Ovary (tissue), 10 donors: ENCODE measurements at places on chromosomes 4 and X.

GRCh38 chr4:109278594-109279031 is 23.8 kb downstream of the COL25A1 start:
- DNase-seq = no peak

DNA sequence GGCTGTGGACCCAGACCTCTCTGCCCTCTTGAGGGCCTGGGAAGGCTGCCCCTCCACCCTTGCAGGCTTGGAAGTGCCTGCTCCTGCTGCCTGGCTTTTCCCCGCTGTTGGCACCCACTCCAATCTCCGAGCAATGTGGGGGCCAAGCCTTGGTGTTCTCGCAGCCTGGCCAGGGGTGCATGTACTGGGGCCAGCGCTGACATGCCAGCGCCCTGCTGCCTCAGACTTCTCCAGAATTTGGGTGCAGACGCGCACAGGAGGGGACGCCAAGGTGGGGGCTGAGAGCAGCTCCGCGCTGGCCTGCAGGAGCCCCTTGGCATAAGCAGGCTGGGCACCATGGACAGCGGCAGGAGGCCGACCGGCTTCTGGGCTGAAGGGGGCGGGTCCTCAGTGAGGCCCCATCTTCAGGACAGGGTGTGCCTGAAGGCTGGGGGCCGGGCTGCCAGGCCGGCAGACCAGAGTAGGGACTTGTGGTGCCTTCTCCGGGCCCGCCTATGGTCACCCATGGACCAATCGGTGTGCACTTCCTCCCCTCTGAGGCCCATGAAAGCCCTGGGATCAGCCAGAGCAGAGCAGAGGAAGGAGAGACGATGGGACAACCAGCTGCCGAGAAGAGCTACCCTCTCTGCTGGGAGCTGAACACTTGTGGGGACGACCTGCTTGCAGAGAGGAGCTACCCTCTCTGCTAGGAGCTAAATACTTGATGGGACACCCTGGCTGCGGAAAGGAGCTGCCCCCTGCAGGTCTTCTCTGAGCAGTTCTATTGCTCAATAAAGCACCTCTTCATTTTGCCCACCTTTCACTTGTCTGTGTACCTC is 118.3 kb downstream of the DNAAF6 start:
- peak; percentile 60 for DNase-seq

DNA sequence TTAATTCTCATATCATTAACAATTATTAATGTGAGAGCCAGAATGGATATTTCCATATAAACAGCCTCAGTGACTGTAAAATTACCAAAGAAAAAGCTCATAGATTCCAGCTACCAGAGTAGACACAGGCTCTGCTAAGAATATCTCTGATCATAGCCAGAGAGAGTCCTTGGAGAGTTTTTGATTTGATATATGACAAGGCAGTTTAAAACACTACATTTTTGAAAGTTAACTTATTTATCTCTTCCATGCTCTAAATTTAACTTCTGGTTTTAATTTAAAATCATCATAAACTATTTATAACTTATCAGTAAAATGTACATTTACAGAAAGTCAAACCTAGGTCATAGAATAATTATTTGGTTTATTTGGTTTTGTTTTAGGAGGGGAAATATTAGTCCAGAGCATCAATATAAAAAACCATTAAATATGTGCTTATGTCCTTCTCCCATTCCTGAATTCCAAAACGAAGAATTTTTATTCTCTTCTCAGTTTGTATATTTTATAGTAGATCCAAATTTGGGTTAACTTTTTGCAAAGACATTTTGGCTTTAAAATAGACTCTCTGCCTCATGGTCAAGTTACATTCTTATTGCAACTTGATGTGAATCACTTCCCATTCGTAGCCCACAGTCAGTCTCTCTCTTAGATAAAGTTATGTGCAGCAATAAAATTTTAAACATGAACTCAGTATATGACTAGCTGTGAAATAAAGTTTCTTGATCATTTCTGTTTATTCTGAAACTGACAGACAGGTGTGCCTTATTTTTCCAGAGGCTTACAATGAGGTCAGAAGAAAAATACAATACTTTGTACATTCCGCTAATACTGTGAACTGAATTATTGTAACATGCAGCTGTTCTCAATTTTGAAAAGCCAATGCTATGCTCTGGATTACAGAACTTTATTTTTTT is 267.1 kb downstream of the PAPSS1 start:
- no peak for DNase-seq

DNA sequence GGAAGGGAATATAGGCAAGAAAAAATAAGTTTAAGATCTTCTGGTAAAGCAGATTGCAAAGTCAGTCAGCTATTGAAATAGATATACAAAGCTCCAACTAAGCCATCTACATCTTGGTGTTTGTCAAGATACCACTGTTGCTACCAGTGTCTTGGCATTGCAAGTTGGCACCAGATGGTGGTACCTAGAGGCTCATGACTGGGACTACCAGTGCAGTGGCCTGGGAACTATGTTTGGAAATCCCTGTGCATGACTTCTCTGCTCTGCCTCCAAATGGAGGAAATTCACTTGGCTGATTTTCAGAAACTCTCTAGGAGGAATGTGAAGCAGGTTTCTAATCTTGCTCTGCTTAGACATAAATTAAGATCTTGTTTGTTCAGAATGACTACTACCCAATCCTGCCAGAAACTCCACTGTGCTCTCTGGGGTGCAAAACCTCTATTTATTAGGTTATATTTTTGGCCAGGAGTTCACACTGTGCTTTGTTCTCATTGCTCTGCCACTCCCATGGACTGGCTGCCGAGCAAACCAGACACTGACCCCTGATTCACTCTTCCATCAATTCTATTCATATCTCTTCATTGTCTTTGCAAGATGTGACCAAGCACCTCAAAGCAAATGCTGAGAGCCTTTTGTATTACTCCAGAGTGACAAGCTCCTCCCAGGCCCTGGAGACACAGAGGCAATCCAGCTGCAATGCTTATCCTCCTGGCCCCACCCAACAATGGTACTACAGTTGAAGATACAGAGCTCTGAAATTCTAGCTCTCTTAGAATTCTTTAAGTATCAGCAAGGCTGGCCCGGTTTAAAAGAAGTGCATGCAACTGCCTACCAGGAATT is 272.3 kb upstream of the FGF16 start:
- DNase-seq = no peak

- no peak for DNase-seq
Measured at GRCh38 chr4:4491396-4491893, 50.4 kb downstream of the STX18 start.

DNA sequence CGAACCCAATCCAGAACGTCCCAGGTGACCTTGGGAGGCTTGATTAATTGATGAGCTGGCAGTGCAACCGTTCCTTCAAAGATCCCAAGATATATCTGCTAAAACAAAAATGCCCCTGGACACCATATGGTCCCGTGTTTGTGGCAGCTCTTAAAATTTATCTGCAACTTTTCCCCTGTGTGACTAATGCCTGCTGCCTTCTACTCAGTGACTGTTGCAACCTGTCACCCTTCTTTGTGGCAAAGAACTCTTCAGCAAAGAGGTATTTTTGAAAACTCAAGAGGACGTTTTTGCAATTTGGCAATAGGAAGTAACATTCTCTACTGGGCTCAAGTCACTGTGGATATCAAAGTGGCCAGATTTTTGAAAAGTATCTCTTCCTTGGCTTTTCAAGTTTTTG is 75.8 kb upstream of the SOD3 start:
- DNase-seq = no peak

- DNase-seq = no peak
Measured at GRCh38 chr4:97396097-97396496, 747.2 kb downstream of the STPG2 start.

DNA sequence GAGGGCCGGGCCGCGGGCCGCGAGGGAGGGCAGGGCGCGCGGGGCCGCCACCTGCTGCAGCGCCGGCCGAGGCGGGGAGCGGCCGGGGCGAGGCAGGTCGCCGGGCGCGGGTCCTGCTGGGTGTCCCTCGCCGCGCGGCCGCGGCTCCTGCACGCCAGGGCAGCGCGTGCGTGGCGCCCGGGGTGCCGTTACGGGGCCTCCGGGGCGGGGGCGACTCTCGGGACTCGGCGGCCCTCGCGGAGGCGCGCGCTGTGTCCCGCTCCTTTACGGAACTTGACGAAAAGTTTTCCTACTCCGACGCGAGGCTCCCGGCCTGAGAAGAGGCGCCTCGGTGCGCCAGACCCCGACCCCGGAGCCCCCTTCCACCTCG is 329 bp downstream of the TBC1D14 start:
- DNase-seq = peak; percentile 70

DNA sequence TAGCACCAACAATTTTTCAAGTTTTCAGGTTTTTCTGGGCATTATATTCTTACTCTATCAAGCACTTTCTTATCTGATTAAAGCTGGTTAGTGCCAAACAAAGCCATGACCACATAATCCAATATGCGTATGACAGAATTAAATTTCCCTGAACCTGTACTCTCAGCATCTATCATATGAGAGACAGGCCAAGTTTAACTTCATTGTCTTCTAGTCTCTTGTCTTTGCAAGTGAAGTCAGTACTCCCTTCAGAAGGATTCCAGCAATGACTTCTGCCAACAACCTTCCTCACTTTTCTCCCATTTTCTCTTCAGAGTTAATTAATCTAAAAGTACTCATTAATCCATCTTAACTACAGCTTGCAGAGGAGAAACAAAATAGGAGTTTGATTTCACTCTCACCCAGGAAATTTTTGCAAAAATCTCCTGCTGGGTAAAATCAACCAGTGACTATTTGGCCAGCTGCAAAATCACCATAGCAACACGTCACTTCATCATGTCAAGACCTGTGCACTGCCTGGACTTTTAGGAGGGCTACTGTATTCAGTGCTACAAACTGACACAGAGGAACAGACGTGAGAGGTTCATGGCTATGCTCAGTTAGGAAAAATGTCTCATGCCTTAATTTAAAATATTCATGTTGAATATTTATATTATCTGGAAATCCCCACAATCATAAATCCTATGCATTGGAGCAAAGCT is 208.4 kb downstream of the ANTXR2 start:
- DNase-seq = no peak

DNA sequence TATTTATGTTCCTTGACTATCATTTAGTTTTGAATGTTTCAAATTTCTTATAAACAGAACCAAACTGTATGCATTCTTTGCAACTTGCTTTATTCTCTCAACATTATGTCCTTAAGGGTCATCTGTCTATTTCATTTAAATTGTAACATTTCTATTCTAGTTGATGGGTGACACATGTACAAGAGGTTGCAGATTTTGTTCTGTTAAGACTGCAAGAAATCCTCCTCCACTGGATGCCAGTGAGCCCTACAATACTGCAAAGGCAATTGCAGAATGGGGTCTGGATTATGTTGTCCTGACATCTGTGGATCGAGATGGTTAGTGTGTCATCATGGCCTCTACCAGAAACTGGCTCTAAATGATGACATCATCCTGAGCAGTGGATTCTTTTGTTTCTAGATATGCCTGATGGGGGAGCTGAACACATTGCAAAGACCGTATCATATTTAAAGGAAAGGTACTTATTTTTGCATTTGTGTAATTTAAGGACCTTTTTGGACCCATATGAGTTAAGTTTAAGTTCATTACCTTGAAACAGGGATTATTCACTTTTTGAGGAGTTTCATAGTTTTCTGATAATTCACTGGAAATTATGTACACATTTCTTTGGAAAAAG is 6.1 kb downstream of the LIAS start:
- no peak for DNase-seq

DNA sequence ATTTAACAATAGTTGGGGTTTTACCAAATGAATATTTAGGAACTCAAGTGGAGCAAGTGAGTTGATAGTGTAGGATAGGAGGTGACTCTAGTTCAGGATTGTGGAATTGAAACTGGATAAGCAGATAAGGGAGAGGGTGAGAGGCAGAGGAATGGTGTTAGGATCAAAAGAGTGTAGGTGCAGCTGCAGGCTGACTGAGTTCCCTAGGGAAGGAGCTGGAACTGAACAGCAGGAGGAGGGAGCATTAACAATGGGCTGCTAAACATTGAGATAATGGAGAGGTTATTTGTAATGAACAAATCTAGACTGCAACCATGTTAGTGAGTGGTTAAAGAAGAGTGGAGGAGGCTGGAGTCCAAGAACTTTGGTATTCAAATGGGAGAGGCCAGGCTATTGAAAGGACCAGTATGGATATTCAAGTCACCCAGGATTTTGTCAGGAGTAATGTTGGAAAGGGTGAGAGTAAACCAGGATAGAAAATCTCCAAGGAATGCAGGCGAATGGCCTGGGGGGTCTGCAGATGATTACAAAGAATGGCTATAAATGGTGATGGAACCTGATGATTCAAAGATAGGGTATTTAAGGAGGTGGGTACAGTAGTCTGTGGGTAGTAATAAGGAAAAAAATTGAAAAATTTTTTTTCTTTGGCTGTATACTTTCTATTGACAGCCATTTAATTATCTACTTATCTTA is 497.1 kb upstream of the TENM3 start:
- DNase-seq = no peak

- no peak for DNase-seq
Measured at GRCh38 chrX:132634521-132634920, 145.7 kb upstream of the MBNL3 start.

DNA sequence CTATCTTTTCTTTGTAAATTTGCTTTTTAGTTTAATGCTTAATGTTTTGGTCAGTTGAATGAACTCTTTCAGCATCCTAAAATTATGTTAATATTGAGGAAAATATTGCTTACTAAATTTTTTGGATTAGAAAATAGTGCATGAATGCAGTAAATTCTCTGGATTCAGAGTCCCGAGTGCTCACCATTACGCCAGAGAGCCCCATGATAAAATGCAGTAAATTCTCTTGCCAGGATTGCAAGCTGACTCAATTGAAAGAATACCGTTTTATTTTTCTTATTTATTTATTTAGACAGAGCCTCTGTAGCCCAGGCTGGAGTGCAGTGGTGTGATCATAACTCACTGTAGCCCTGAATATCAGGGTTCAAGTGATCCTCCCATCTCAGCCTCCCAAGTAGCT is 60.9 kb upstream of the ENPEP start:
- DNase-seq = no peak

DNA sequence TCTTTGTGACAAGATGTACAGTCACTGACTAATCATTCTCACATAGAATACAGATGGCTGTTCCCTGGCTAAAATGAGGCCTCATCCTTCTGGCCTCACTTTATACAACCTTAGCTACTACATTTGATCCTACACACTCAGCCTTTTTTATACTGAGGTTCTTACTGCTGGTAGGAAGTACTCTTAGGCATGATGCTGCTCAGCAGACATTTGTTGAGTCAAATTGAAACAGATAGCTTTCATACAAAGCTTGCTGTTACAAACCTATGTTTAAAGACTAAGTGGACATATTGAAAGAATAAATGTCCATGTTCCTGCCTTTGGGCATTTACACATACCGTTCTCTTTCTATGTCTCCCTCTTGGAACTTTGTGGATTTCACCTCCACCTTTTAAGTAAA is 154.9 kb downstream of the NPFFR2 start:
- DNase-seq = no peak

GRCh38 chr4:186015212-186015817 is 53.6 kb upstream of the TLR3 start:
- no peak for DNase-seq
